ENCODE measurements at places on chromosomes 4 and X.

DNA sequence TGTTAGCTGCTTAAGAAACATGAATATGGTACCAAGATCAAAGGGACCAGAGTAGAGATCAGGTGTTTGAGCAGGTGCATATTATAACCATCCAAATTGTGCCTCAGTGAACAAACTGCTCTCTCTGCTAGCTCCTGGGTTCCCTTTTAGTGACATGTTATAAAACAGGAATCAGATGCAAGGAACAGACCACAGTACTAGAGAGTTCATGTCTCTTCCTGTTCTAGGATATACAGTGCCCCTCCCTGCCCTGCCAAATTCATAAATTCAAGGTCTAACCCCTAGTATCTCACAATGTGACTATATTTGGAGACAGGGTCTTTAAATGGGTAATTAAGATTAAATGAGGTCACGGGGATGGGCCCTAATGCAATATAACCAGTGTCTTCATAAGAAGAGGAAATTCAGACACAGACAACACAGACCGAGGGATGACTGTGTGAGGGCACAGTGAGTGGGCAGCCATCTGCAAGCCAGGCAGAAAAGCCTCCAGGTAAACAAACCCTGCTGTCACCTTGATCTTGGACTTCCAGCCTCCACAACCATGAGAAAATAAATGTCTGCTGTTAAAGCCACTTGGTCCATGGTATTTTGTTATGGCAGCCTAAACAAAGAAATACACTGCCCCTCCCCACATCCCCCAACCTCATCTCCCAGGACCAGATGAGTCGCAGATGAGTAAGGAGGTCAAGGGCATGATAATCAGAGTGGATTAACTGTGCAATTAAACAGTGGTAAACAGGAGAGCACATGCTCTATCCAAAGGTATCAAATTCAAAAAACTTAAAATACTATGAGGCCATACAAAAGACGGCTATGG, 82.5 kb downstream of the RBM47 start:
- no peak for DNase-seq

GRCh38 chr4:73841243-73841925, 4.9 kb downstream of the CXCL6 start:
- DNase-seq, result no peak

- no peak for DNase-seq
Observed at GRCh38 chr4:76620723-76621468, 185.9 kb downstream of the SHROOM3 start.

DNA sequence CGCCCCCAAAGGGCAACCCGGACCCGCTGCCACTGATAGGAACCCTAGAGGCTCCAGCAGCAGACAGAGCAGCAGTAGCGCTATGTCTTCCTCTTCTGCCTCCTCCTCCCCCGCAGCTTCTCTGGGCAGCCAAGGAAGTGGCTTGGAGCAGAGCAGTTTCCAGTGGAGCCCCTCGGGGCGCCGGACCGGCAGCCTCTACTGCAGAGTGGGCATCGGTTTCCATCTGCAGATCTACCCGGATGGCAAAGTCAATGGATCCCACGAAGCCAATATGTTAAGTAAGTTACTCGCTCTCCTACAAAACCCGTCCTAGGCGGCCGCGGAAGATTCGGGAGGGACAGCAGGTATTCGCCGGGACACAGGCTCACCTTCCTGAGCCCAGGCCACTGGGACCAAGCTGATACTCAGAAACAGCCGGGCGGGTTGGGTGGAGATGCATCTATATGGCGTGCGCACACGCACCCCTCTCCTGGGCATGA, 477 bp downstream of the FGF5 start:
- DNase-seq, result no peak

DNA sequence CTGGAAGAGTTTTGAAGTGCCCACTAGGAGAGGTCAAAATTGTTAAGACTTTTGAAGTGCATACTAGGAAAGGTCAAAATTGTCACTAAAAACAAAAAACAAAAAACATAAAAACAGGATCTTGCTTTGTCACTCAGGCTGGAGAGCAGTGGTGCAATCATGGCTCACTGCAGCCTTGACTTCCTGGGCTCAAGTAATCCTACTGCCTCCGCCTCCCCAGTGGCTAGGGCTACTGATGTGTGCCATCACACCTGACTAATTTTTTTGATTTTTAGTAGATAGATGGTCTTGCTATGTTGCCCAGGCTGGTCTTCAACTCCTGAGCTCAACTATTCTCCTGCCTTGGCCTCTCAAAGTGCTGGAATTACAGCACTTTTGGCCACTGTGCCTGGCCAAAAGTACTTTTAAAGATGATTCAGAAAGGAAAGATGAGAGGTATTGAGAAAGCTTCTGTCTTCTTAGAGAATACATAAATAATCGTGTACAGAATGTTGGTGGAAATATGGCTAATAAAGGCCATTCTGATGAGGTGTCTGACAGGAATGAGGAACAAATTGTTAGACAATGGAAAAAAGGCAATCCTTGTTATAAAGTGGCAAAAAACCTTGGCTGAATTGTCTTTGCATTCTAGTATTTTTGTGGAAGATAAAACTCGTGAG, 43.3 kb upstream of the STX18 start:
- DNase-seq, result no peak

GRCh38 chr4:75939890-75940691, 722 bp downstream of the NAAA start:
- peak; percentile 71 for DNase-seq

- no peak for DNase-seq
Observed at GRCh38 chrX:153061732-153062131, 5.5 kb downstream of the PNMA3 start.

GRCh38 chr4:56468097-56468422, 643 bp downstream of the SRP72 start:
- peak; percentile 26 for DNase-seq

GRCh38 chrX:19750783-19751467, 136.5 kb downstream of the SH3KBP1 start:
- no peak for DNase-seq

DNA sequence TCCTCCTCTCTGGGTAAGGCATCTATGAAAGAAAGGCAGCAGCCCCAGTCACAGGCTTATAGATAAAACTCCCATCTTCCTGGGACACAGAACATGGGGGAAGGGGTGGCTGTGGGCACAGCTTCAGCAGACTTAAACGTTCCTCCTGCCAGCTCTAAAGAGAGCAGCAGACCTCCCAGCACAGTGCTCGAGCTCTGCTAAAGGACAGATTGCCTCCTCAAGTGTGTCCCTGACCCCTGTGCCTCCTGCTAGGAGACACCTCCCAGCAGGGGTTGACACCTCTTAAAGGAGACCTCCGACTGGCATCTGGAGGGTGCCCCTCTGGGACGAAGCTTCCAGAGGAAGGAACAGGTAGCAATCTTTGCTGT, 89.9 kb downstream of the EFHC2 start:
- DNase-seq, result no peak

GRCh38 chr4:78218260-78218659, 161.1 kb downstream of the FRAS1 start:
- no peak for DNase-seq

- no peak for DNase-seq
Observed at GRCh38 chrX:106437407-106437806, 174.4 kb upstream of the RADX start.

DNA sequence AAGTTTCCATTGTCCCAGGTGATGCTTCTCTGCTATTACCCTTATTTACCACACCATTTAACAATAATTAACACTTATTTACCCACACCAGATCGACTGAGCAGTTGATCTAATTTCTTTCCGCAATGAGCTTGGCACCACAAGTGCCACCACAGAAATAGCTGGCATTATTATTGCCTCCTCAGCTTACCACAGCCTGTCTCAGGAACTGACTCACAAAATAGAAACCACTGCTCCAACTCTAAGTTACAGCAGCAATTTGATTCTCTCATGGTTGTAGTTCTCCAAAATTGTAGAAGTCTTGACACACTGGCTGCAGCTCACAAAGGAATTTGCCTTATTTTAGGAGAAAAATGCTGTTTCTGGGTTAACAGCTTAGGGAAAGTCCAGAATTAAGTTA, 22.5 kb downstream of the ZNF721 start:
- DNase-seq, result no peak

DNA sequence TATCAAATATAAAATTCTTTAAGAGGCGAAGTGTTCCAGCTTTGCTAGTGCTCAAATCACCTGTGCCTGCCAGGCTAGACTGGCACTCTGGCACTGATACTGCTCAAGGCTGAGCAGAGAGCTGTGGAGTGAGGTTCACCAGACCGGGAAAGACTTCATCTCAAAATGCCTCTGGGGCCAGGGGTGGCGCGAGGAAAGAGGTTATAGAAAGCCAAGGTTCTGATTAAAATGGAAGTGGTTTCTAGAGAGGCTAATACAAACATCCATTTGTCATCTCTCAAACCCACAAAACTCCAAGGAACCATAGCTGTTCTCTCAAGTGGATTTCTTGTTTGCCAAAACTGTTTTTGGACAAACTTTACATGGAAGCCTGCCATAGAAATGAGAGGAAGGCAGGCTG, 41.5 kb downstream of the F11 start:
- no peak for DNase-seq

DNA sequence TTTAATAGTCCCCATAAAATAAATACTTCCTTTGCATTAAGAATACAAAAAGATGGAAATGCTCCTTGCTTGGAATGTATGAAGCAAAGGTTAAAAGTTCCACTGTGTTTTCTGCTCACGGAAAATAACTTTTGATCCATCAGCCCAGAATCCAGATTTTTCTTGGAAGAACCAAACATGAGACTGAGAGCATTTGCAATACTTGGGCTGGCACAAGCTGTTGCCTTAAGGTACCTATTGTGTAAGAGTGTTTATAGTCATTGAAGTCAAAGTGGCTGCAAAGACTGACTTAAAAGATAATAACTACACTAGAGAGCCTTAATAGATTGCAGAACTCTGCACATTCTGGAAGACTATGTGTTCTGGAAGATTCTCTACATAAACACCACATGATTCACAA, 281.4 kb downstream of the RAB28 start:
- no peak for DNase-seq

All from activated T-cell treated with anti-CD3 and anti-CD28 coated beads for 24 hours (primary cell).